ENCODE measurements at places on chromosomes 12 and 14. TPM values are rescaled to one million over a fixed set of nuclear protein-coding genes. Genes with fewer than 3 reads are reported as not detected.

The GALNT8 gene
- 7.9 TPM for total RNA-seq

- no peak overlapping the region for H3K4me3 ChIP-seq
- no peak overlapping the region for H3K27ac ChIP-seq
- peaks cover 7% of the 10 kb centered on the region for H3K4me1 ChIP-seq
- peaks cover 2% of the 10 kb centered on the region for H3K27me3 ChIP-seq
- DNase-seq: no peak
These were observed 2.1 kb downstream of the SLC7A7 start for GRCh38 chr14:22813145-22813544.

- no peaks in the 10 kb centered on the region for H3K27me3 ChIP-seq
- no peak overlapping the region for H3K4me3 ChIP-seq
- peak overlapping the region; percentile 76 for H3K27ac ChIP-seq
- H3K36me3 ChIP-seq: peaks cover 3% of the 10 kb centered on the region
- DNase-seq: no peak
These were observed 539.0 kb downstream of the VRK1 start for GRCh38 chr14:97336179-97336578.

The PLCZ1 gene
- not detected for total RNA-seq

The KRT74 gene
- total RNA-seq: not detected

DNA sequence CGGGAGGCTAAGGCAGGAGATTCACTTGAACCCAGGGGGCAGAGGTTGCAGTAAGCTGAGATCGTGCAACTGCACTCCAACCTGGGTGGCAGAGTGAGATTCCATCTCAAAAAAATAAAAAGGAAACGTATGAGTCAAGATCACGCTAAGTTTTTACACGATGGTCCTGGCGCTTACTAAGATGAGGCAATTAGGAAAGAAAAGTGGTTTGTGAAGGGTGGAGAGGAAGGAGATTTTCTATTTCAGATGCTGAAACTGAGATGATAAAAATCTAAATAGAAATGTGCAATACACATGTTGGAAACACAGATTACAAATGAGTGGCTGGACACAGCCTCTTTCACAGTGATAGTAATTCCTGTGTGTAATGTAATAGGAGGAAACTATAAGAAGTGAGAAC is 63.2 kb downstream of the KDM5A start:
- no peak for DNase-seq
- no peaks in the 10 kb centered on the region for H3K27me3 ChIP-seq
- no peak overlapping the region for H3K27ac ChIP-seq
- peaks cover 6% of the 10 kb centered on the region for H3K36me3 ChIP-seq

DNA sequence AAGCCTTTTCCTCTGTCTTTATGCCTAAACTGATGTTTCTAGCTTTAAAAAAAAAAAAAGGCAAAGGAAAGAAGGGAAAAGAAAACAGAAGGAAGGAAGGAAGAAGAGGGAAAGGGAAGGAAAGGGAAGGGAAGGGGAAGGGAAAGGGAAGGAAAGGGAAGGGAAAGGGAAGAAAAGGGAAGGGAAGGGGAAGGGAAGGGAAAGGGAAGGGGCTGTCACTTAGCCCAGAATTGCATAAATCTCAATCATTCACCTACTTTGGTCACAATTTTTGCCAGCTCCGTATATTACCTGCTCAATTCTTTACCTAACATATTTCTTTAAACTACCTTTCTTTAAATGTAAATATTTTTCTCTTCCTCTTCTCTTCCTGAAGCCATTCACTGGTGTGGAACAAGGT is 26.8 kb downstream of the CIT start:
- H3K4me3 ChIP-seq: no peak overlapping the region
- H3K36me3 ChIP-seq: peaks cover 29% of the 10 kb centered on the region
- DNase-seq: no peak
- H3K27ac ChIP-seq: no peak overlapping the region
- no peaks in the 10 kb centered on the region for H3K27me3 ChIP-seq

The ZNF385A gene
- 20.8 TPM for total RNA-seq

The SIX1 gene
- 0.44 TPM for total RNA-seq

The BCL2L14 gene
- total RNA-seq: 1.2 TPM

- no peaks in the 10 kb centered on the region for H3K4me1 ChIP-seq
- no peak overlapping the region for H3K4me3 ChIP-seq
- no peaks in the 10 kb centered on the region for H3K27me3 ChIP-seq
- no peaks in the 10 kb centered on the region for H3K36me3 ChIP-seq
These were observed 239.7 kb downstream of the SSPN start for GRCh38 chr12:26435069-26435404.
